ENCODE measurements at places on chromosomes 11 and 22. TPM values are rescaled to one million over a fixed set of nuclear protein-coding genes. Genes with fewer than 3 reads are reported as not detected.

Gene UBE2L6
- total RNA-seq, result 222 TPM

Gene VPREB1
- total RNA-seq, result not detected

Gene OVCH2
- total RNA-seq, result not detected

Gene KCTD14
- 0.47 TPM for total RNA-seq

Data from activated CD8-positive, alpha-beta T cell treated with anti-CD3 and anti-CD28 coated beads, Interleukin-2, amount 10 ng/mL, durations not matched to agents 7 days and 5 days (primary cell).